ENCODE measurements at places on chromosomes 6 and 20.

GRCh38 chr6:161919691-161920090 is 645.8 kb upstream of the AGPAT4 start:
- no peak for DNase-seq

DNA sequence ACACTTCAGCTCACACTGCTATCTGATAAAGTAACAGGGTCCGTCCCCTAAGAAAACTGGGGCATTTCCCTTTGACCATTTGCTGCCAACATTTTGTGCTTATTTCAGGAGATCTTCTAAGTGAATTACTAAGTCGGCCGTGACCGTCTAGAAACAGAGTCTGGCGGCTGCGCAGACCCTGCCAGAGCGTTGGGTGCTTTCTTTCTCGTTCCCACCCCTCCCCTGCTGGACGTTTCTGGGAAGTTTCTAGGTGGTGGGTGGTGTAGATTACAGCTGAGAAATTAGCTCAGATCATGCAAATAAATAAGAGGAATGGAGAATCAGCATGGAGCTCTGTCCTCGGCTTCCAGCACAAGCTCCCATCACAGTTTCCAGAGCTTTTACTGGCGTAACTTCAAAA is 128.1 kb downstream of the MYLK4 start:
- no peak for DNase-seq

- no peak for DNase-seq
Observed at GRCh38 chr6:131782764-131783163, 25.1 kb upstream of the ENPP1 start.

DNA sequence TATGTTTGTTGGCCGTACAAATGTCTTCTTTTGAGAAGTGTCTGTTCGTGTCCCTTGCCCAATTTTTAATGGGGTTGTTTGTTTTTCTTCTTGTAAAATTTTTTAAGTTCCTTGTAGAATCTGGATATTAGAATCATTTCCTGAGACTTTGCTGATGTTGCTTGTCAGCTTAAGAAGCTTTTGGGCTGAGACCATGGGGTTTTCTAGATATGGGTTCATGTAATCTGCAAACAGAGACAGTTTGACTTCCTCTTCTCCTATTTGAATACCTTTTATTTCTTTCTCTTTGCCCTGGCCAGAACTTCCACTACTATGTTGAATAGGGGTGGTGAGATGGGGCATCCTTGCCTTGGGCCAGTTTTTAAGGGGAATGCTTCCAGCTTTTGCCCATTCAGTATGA is 82.6 kb downstream of the SLC24A3 start:
- DNase-seq: no peak

GRCh38 chr6:128252341-128253176 is 267.8 kb downstream of the PTPRK start:
- no peak for DNase-seq

DNA sequence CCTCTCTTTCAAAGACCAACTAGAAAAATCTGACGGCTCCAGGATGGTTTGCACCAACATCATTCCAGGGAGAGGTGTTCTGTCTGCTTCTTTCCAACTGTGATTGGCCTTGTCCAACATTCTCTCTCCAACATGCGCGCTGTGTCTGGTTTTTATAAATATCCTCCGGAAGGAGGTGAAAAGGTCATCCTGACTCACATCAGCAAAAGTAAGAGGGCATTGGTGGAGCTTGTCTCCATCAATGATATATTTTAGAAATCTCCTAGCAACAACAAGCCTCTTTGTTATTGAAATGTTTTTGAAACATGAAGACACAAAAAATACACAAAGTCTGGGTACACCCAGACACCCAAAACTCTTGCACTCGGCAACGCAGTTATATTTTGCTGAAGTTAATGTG is 475.3 kb upstream of the JARID2 start:
- no peak for DNase-seq
